Sciatic nerve (tissue), 2 donors: ENCODE measurements at places on chromosomes 16 and 17. TPM values are rescaled to one million over a fixed set of nuclear protein-coding genes. Genes with fewer than 3 reads are reported as not detected.

DNA sequence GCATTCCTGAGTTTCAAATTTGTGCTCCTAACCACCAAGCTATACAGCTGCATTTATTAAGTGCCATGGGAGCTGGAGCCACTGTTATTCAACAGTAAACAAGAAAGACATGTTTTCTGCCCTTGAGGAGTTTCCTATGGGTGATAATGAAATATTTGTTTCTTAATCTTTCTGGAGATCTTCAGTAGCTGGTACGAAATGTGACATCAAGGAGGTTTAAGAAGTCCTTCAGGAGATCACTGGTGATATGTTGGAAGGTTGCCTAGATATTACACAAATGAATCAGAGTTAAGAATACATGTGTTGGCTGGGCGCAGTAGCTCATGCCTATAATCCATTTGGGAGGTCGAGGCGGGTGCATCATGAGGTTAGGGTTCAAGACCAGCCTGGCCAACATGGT lies 14.9 kb downstream of the RHOT1 start:
- DNase-seq, result no peak

- DNase-seq, result peak; percentile 97
Measured at GRCh38 chr17:8209907-8210760, at the start of gene AURKB. Gene AURKB (minus strand): TSS chr17:8210575. CDS start chr17:8210224, 351 bp downstream.

- DNase-seq, result no peak
Measured at GRCh38 chr16:82657239-82657638, 30.5 kb downstream of the CDH13 start.

GRCh38 chr17:2107506-2107905 lies 52.6 kb downstream of the HIC1 start:
- no peak for DNase-seq

DNA sequence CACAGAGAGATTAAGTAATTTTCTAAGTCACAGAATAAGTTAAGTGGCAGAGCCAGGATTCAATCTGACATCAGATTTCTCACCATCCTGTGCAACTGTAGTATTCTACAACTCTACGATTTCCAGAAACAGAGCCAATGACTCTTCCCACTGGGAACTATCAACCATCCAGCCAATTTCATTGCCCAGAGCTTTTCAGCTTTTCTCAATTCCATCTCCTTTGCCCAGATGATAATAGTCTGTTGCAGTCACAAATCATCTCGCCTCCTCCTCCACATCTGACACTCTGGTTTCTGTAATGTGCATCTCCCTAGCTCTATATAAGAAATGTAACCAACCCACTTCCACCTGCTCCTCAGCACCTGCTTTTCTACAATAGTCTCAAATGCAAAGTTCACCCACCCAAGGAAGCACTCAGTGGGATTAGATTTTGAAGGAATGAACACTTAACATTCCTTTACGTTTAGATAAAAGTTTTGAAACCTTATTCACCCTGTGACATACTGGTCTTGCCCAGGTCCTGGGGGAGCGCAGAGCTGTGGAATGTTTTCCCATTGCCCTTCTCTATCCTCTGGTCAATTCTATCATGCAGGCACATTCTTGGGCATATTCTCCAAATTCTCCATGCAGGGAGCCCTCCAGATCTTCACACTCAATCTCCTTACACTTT lies 167.8 kb upstream of the ASIC2 start:
- no peak for DNase-seq

DNA sequence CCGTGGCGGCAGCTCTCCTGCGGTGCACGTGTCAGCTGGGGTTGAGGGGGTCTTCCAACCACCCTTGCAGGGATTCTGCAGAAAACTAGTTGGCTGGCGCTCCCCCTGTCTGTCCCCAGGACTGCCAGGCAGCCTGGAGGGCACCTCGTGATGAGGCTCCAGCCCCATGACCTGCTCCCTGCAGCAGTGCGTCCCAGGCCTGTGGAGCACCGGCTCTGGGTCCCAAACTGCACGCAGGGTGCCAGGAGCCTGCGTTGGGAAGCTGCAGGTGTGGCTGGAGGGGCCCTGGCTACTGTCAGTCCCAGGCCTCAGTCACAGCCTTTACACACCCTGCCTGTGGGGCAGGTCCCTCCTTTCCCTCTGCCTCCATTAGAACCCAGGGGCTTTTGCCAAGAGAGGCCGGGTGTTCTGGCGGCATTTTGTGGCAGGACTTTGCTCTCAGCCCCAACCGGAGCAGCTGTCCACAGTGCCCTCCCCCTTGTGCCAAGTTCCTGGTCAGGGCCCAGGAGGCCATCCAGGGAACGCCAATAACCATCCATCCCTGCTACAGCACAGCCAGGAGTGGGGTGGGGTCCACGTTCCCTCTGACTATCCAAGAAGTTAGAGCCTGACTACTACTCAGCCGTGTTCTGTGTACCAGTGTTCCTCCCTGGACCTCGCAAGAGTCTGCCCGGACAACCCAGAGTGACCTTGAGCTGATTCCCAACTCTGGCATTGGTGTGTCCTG lies 9.2 kb downstream of the CHMP6 start:
- no peak for DNase-seq

The MEOX1 gene
- 19.5 TPM for total RNA-seq

The KRTAP1-1 gene
- total RNA-seq, result not detected

The C16orf46 gene
- 2.3 TPM for total RNA-seq

The SLC12A3 gene
- not detected for total RNA-seq
